ENCODE measurements at places on chromosomes 3 and 15.

- DNase-seq, result no peak
These were observed 117.6 kb downstream of the SATB1 start for GRCh38 chr3:18307529-18307928.

GRCh38 chr15:70096215-70097062 is 1.3 kb downstream of the TLE3 start:
- DNase-seq, result peak; percentile 77

- no peak for DNase-seq
These were observed 87.7 kb downstream of the REC114 start for GRCh38 chr15:73530649-73531048.

DNA sequence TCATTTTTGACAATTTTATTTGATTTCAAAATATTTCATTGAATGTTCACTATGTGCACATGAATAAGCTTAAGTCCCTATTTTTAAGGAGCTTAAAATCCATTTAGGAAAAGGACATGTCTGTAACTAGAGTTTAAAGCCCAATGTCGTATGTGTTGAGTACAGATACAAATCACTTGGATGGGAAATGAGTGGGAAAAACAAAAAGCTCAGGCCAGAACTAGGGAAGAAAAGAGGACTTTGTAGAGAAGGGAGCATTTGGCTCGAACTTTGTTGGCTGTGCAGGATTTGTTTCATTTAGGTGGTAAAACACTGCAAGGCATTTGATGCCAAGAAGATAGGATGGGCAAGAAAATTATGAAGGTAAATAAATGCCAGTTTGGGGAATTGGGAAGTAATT is 653.1 kb upstream of the KCNMB2 start:
- DNase-seq, result no peak

DNA sequence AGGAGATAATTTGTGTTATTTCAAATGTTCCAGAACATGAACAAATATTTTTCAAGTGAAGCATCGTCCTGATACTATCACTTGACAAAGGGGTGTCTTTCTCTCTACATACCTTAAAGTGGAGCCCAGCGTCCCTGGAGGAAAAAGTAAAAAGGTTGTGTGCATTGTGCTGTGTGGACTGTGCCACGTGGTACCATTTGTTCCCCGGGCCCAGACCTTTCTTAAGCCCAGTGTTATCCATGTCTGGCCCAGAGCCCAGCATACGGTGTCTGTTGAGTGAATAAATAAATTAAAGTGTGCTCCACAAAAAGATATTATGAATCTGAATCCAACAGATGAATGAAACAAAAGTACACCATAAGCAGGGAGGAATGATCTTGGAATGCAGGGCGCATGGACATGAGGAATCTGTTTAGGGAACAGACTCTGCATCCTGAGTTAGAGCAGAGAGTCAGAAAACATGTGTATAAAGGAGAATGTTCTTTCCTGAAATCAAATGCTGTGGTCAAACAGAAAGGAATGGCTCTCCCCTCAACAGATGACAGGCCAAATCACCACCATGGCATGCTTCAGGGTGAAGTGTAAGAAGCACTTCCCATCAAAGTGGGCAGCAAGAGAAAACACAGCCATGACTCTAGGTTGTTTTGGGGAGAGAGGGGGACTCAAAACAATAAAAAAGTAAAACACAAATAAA is 8.1 kb upstream of the PRSS50 start:
- no peak for DNase-seq

DNA sequence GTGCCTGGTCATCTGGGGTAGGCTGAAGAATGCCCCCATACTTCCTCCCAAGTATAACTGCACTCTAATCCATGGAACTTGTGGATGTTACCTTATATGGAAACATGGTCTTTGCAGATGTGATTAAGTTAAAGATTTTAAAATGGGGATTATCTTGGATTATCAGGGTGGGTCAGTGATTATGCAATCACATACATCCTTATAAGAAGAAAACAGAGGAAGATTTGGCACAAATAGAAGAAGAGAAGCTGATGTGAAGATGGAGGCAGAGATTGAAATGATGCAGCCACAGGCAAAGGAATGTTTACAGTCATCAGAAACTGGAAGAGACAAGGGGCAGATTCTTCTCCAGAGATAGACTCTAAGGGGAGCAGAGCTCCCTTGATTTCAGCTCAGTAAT is 1.8 kb upstream of the MRPS22 start:
- DNase-seq, result no peak

DNA sequence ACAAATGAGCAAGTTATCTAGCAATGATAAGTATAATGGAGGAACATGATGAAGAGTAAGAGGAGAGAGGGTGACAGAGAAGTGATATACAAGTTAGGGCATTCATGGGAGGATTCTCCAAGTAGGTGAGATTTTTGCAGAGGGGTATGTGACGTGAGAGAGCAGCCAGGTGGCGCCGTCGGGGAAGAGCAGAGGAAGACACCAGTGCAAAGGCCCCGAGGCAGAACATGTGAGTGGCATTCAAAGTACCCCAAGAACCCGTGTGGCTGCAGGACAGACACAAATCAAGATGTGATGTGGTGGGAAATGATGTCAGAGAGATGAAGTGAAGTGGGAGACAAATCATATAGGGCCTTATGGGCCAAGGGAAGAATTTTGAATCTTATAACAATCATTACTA is 81.8 kb upstream of the GRM7 start:
- DNase-seq, result peak; percentile 10

GRCh38 chr3:109257269-109257668 is 59.0 kb downstream of the DPPA2 start:
- no peak for DNase-seq

GRCh38 chr15:26773917-26774316 is 1.1 kb upstream of the GABRB3 start:
- no peak for DNase-seq

DNA sequence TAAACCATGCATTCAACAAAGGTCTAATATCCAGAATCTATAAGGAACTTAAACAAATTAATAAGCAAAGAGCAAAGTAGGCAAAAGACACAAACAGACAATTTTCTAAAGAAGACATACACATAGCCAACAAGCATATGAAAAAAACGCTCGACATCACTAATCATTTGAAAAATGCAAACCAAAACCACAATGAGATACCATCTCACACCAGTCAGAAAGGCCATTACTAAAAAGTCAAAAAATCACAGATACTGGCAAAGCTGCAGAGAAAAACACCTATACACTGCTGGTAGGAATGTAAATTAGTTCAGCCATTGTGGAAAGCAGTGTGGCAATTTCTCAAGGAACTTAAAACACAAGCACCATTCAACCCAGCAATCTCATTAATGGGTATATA is 53.8 kb downstream of the FSIP1 start:
- no peak for DNase-seq

DNA sequence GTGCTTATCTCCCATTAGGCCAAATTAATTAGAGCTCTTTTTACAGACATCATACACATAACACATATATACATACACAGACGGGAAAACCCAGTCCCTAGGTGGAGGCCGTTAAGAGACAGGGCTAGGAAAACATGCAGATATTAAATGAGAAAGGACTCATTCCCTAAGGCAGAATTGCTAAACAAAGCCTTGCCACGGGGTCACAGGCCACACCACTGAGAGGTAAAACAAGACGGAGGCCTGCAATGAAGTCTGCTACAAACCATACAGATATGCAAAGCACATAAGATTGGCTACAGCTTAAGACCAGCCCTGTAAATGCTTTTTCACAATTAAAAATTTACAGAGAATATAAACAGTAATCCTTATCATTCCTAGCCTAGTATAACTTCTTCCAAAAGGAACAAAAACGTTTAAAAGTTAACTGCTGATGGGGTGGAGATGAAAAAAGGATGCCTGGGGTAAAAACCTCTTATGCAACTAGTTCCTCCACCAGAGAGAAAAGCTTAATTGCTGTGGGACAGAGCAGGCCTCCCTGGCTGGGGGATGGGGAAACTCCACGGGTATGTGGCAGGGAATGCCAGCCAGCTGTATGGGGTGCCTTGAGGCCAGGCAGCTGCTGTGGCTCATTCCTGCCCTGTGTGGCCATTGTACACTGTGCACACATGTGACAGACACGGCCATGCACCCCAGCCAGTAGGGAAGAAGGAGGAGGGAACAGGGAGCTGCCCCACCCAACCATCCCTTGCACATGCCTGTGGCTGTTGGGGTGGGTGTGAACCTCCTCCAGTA is 481.4 kb upstream of the LMCD1 start:
- DNase-seq, result no peak

- DNase-seq, result no peak
These were observed 4.6 kb downstream of the TMEM266 start for GRCh38 chr15:76064375-76064774.

- peak; percentile 35 for DNase-seq
These were observed 11.2 kb downstream of the TGM4 start for GRCh38 chr3:44885618-44886017.

DNA sequence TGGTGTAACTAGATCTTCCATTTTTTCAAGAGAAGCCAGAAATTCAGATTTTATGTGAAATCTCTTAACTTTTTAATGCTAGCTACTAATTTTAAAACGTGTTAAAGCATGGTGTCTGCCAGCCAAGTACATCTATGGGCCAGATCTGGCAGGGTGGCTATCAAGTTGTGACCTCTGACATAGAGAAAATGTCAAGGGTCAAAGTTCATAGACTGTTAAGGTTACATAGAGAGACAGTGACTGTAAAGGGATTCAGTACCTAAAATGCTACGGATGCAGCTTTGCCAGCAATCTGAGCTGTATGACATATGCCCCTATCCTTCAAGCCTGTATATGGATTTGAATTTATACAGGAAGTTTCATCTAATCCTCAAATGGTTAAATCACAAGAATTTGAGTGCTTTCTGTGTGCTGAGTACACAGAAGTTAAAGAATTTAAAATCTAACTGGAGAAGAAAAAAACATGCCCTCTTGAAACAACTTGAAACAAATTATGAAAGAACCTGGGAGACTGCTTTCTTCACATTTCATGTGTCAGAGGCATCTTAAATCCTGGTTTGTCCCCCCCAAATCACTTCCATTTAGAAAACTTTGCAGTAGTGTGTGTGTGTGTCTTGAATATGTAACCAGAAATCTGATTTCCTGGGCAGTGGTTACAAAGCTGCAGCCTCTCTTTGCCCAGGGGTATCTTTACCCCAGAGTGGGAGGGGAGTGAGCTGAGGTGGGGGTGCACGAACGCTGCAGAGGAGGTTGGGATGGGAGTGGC is 895 bp upstream of the ARHGAP31 start:
- DNase-seq, result no peak
